ENCODE measurements at places on chromosomes 13 and 19. TPM values are rescaled to one million over a fixed set of nuclear protein-coding genes. Genes with fewer than 3 reads are reported as not detected.
A peak's percentile ranks its signal among the peaks of the same experiment; 100 is the strongest.

GRCh38 chr13:50485979-50486935, 357.2 kb downstream of the DLEU7 start:
- DNase-seq, result no peak

The ZNF525 gene
- total RNA-seq, result 28.2 TPM

The CAMSAP3 gene
- 29.3 TPM for total RNA-seq

DNA sequence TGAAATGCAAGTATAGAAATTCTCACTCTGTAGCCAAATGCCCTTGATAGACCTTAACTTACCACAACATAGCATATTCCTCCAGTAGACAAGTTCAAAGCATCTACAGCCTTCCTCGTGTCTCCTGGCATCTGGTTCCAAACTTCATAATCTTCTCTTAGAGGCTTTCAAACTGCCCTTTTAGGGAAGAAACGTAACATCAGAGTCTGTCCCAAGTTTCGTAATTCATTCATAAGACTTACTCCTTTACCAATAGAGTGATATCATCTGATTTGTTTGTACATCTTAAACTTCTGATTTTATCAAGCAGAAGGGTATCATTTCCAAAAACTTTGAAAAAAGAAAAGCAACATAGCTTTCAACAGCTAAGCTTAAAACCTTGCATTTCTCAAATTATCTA, 137.4 kb downstream of the SPRY2 start:
- DNase-seq, result no peak

The COMP gene
- 1.8 TPM for total RNA-seq

DNA sequence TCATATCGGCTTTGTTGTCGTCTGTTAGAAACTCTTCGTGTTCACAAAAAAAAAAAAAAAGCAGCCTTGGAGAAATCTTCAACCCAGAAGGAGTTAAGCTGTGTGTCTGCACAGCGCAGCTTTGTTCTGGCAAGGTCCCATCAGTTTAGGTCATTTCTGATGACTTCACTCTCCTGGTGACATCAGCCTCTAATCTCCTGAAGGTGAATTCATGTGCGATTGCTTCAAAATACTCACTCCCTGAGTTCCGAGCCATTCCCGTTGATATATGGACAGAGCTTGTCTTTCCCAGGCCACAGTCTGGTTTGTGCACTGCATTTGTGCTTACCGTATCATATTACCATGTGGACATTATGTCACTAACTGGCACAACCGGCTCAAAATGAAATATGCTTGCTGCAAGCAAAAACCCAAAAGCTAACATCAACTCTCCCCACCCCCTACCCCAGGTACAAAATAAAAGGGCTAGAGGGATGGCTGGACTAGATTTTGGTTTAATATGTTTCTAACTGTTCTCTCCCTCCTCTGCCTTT, 342.4 kb downstream of the KCNRG start:
- DNase-seq, result peak; percentile 74

DNA sequence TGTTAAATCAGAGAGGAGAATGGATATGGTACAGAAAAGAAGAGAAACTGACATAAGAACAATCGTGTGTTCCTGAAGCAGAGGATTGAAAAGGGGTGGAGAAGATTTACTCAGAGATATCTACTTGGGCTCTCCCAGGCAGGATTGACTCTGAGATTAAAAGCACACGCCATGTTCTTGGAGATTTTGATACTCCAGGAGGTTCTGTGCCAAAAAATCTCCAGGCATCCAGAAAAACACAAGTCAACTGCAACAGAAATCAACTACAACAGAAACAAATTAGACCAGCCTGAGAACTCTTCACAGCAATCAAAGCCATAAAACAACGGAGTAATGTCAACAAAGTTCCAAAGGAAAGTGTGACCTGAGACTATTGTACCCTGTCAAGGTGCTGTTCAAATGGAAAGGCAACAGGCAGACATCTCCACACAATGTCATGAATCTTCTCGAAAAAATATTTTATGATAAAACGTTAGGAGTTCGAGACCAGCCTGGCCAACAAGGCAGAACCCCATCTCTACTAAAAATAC, 104.2 kb downstream of the UBL3 start:
- DNase-seq, result no peak

- no peak for DNase-seq
These were observed 1.2 kb downstream of the MTIF3 start for GRCh38 chr13:27449081-27449603.

GRCh38 chr19:55147545-55148251, 1.3 kb downstream of the TNNT1 start:
- DNase-seq, result no peak

GRCh38 chr19:10565028-10565566, 713 bp downstream of the KRI1 start:
- no peak for DNase-seq

DNA sequence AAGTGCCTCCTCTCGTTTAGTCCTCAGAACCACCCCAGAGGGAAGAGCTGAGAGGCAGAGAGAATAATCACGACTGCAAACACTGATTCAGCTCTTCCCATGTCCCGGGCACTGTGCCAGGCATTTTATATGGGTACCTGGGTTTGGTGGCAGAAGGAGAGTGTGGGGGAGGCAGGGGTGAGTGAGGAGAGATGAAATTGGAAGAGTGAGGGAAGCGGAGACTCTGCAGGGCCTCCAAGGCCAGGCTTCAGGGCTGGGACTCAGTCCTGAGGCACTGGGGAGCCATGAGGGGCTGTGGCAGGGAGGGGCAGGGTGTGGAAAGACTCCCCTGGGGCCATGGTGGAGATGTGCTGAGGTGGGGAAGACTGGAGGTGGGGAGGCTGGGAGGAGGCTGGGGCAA, 8.7 kb downstream of the SYNGR4 start:
- DNase-seq, result no peak

The NXNL1 gene
- total RNA-seq, result not detected

- DNase-seq, result no peak
These were observed 16.8 kb downstream of the ZNF83 start for GRCh38 chr19:52621376-52621775.

The SIGLEC8 gene
- 6.3 TPM for total RNA-seq

The RGS9BP gene
- 0.16 TPM for total RNA-seq

The YJEFN3 gene
- total RNA-seq, result 14.1 TPM

- DNase-seq, result no peak
These were observed 25.2 kb downstream of the PAN3 start for GRCh38 chr13:28163587-28163986.

DNA sequence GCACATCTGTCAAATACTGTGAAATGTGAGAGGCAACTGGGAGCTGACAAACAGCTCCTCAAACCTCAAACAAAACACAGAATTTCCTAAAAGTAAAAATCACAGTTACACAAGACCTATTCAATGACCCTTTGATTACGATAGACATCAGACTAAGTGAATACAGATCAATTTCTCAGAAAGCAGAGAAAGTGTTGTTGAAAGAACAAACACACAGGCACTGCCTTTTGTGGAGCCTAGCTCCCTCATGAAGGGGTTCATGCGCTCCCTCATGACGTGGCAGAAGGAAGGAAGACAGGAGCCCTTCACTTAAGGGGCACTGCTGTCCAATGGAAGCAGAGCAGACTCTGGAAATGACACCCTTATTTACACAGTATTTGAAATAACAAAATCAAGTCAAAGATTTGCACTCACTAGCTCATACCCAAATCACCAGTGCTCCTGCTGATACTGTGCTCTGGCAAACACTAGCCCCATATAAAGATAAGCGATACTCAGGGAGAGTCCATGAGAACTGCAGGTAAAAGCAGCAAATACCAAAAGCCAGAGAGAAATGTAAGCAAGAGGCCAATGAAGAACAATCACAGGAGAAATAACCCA, 144.9 kb downstream of the KLF12 start:
- no peak for DNase-seq

- no peak for DNase-seq
These were observed 2.6 kb downstream of the DNAJB1 start for GRCh38 chr19:14515501-14516047.

- no peak for DNase-seq
These were observed 18.2 kb downstream of the CCNA1 start for GRCh38 chr13:36450534-36450933.

DNA sequence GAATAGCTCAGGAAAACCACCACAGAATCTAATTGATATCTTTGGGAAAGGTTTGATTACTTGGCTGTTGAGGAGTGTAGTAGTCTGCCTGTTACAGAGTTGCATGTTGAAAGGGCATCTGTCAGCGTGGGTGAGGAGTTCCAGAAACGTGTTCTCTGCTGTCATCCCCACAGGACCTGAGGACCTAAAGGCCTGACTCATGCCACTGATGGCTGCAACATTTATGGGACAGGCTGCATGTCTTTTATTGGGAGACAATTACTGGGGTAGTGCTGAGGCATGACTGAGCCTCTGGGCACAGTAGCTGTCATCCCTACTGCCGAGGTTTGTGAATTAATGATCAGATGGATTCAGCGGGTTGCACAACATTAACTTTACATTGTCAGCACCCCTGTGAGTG, 525.9 kb downstream of the GPC6 start:
- DNase-seq, result no peak

DNA sequence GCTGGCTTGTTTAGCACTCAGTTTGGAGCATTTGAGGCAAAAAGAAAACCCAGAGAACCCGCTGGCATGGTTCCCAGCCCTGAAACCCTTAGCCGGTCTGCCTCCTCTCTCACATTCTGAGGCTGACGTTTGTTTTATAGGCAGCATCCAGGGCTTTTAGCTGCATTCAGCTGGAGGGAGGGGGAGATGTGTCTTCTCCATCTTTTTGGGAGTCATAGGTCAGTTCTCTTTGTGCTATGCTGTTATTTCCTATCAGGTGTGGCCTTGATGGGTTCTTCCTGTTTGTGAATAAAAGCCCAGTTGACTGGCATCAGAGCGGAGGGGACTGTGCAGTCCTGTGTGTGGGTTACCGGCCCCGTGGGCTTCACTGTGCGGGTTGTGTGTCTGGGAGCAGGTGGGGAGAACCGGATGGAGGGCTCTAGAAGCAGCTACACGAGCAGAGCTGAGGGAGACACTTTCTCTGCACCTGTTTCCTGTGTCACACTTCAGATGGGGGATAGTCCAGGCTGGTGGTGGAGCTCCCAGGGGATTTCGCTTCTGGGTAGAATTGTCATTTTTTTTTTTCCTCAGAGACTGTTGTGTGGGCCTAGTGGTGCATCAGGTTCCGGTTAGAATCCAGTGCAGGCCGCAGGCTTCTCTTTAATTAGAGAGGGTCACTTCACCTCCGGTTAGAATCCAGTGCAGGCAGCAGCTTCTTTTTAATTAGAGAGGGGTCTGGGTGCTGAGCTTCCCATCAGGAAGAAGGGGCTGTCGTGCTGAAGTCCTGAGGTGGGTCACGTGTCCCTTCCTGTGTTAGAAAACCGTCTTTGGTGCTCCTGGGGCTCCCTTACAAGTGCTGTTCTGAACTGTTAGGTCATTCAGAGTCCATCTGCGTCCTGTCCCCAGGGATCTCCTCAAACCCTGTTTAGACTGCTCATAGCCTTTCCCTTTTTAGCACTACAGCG, 69.6 kb downstream of the ARHGEF7 start:
- no peak for DNase-seq

The PRKCG gene
- total RNA-seq, result not detected

DNA sequence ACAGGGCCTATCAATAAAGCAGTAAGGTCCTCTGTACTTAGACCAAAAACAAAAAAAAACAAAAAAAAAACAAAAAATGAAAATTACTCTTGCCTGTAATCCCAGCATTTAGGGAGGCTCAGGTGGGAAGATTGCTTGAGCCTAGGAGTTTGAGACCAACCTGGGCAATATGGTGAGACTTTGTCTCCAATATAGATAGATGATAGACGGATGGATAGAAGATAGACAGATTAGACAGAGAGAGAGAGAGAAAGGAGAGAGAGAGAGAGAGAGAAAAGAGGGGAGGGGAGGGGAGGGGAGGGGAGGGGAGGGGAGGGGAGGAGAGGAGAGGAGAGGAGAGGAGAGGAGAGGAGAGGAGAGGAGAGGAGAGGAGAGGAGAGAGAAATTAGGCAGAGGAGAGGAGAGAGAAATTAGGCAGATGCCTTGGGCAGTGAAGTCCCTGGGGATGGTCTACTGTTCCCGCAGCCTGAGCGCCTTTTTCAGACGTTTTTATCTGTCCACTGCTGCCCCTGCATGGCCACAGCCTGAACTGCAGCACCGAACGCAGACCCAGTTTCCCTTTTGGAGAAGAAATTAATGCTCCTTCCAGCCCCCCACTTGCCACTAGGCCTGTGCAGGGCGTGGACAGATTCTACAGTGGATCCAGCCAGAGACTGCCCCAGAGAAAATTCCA, 9.8 kb upstream of the ZNF627 start:
- peak; percentile 77 for DNase-seq

The PROZ gene
- not detected for total RNA-seq

The MADCAM1 gene
- total RNA-seq, result 0.49 TPM

The DCT gene
- total RNA-seq, result 0.42 TPM

The SH2D3A gene
- 68.7 TPM for total RNA-seq

DNA sequence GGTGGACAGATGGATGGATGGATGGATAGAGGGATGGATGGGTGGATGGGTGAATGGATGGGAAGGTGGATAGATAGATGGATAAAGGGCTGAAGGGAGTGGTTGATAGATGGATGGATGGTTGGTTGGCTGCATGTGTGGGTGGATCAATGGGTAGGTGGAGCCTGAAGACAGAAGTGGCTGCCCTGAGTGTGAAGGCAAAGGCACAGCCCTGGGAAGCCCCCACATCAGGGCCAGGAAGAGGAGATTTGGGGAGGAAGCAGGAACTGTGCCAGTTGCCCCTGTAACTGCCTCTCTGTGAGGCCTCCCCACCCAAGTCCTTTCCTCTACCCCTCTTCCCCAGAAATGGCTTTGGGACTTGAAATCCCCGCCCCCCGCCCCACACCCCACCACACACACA, 43.4 kb upstream of the NFIC start:
- no peak for DNase-seq

- DNase-seq, result no peak
These were observed 1.5 kb downstream of the TIMM13 start for GRCh38 chr19:2425622-2426581.

GRCh38 chr13:109344552-109345157, 441.7 kb downstream of the IRS2 start:
- DNase-seq, result no peak

The CTXN1 gene
- total RNA-seq, result 2.2 TPM

Measured in ureter (tissue), 1 donor.